PC-9 (cell line): ENCODE measurements at places on chromosomes 4 and X. TPM values are rescaled to one million over a fixed set of nuclear protein-coding genes. Genes with fewer than 3 reads are reported as not detected.

GRCh38 chr4:70752236-70752635 lies 30.5 kb downstream of the RUFY3 start:
- H3K36me3 ChIP-seq = no peaks in the 10 kb centered on the region
- DNase-seq = no peak
- H3K27me3 ChIP-seq = no peaks in the 10 kb centered on the region
- no peak overlapping the region for H3K4me3 ChIP-seq
- no peaks in the 10 kb centered on the region for H3K4me1 ChIP-seq

DNA sequence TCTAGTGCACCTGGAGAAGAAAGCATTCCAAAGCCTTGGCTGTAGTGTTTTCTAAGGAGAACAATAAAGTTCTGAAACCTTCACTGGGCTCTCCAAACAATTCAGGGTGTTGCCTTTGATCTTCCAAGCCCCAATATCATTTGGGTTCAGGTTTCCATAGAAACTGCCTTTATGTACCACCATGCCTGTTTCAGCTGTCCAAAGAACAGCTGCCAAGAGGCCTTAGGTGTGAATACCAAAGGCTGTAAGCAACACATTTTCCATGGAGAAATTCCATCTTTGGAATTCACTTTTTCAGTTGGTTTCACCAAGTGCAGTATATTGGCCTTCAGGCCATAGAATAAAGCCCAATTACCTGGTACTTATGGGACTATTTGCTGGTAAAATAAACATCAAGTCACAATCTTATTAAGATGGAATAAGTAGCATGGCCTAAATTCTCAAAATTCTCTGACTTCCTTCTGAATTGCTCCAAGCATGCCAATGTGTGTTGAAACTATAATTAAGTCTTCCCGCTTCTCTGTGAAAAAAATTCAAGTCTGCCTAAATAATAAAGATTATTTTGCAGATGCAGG lies 61.9 kb downstream of the COX18 start:
- no peaks in the 10 kb centered on the region for H3K4me1 ChIP-seq
- no peak for DNase-seq
- H3K36me3 ChIP-seq = no peaks in the 10 kb centered on the region
- no peaks in the 10 kb centered on the region for H3K27me3 ChIP-seq

DNA sequence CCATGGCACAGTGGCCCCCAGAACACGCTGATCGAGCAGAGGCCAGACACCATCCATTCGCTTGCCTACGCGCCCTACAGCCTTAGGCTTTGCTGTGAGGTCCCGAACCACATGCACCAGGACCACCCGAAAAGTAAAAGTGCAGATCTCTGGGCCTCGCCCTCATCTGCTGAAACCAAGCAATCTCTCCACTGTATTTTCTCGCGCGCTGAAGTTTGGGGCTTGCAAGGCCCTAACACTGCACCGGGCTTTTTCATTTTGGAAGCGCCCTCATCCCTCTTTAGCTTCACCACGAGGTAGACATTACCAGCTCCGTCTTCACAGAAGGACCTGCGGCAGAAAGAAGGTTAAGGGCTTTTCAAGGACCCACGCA lies 21.2 kb downstream of the NKX3-2 start:
- no peaks in the 10 kb centered on the region for H3K36me3 ChIP-seq
- DNase-seq = no peak
- H3K4me1 ChIP-seq = no peaks in the 10 kb centered on the region
- H3K27me3 ChIP-seq = no peaks in the 10 kb centered on the region
- no peak overlapping the region for H3K27ac ChIP-seq

DNA sequence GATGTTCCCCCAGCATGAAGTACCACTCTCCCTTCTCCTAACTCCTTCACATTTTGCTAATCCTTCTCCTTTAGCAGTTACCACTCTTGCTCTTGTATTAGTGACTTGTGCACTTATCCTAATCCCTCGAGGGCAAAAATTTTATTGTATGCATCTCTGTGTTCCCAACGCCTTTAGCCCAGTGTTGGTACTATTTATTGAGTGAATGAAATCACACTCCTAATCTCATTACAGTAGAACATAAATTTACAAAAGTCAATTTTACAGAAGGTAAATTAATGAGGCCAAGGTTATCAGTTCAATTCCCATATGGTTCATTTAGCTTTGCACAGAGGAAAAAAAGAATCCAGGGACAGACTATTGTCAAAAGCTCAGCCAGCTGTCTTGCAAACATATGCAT lies 178.4 kb downstream of the NR3C2 start:
- H3K4me1 ChIP-seq = no peaks in the 10 kb centered on the region
- no peaks in the 10 kb centered on the region for H3K36me3 ChIP-seq
- no peak for DNase-seq
- no peaks in the 10 kb centered on the region for H3K27me3 ChIP-seq
- no peak overlapping the region for H3K4me3 ChIP-seq

DNA sequence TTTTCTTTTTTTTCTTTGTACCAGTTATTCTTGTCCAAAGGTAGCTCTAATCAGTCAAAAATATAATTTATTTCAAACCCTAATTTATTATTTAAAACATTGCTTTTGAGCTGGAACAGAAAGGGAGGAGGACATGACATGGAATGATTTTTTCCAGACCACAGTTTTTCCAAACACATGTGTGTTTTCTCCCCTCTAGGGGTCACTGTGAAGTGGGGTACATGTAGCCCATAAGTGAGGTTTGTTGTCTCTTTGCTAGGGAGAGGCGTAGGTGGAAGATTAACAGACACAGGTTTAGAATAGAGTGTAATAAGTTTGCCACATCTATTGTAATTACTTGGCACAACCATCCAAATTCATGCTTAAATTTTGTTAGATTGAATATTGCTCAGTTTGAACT lies 83.0 kb downstream of the TNIP2 start:
- no peak for DNase-seq
- H3K4me1 ChIP-seq = no peaks in the 10 kb centered on the region
- no peak overlapping the region for H3K4me3 ChIP-seq
- no peaks in the 10 kb centered on the region for H3K27me3 ChIP-seq

DNA sequence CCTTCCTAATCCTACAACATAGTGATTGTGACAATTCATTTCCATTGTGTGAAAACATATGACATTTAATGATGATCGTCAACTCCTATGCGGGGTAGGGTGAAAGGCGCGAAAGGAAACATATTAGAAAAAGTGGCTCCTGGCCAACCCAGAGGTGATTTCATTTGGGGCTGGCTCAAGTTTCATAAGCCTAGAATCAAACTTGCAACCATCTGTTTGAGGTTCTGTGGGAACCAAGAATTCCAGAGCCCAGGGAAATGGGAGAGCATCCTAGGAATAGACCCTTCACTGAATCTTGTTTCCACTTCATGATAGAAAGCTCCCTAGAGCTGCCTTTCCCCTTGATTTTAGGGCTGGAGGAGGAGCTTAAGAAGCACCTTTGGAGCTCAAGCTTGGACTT lies 101.3 kb upstream of the EGFL6 start:
- no peak for DNase-seq
- H3K4me3 ChIP-seq = no peak overlapping the region
- no peaks in the 10 kb centered on the region for H3K36me3 ChIP-seq

The GATA1 gene
- not detected in 2 replicates for total RNA-seq

The UGT8 gene
- total RNA-seq = 2.7 and 3.7 TPM in 2 replicates

- H3K27ac ChIP-seq = no peak overlapping the region
- no peak for DNase-seq
- no peaks in the 10 kb centered on the region for H3K4me1 ChIP-seq
- no peaks in the 10 kb centered on the region for H3K36me3 ChIP-seq
- no peak overlapping the region for H3K4me3 ChIP-seq
Measured at GRCh38 chr4:168852387-168852786, 157.7 kb downstream of the CBR4 start.

The GLUD2 gene
- 0.30 TPM in 1 of 2 replicates, not detected in the other for total RNA-seq

The MAGEA2 gene
- 16.2 and 18.7 TPM in 2 replicates for total RNA-seq
